ENCODE measurements at places on chromosomes 11 and 22. TPM values are rescaled to one million over a fixed set of nuclear protein-coding genes. Genes with fewer than 3 reads are reported as not detected.

DNA sequence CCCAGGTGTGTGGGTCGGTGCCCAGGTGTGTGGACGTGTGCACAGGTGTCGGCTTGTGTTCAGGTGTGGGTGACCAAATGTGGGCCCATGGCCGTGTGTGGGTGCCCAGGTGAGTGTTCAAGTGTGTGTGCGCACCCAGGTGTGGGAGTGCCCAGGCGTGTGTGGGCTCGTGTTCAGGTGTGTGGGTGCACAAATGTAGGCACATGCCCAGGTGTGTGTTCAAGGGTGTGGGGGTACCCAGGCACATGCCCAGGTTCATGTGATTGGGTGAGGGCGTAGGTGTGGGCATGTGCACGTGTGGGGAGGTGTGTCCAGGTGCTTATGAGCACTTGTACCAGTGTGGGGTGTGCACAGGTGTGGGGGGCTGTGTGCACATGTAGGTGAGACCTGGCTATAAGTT lies 42.8 kb downstream of the MOB2 start:
- no peak for DNase-seq

DNA sequence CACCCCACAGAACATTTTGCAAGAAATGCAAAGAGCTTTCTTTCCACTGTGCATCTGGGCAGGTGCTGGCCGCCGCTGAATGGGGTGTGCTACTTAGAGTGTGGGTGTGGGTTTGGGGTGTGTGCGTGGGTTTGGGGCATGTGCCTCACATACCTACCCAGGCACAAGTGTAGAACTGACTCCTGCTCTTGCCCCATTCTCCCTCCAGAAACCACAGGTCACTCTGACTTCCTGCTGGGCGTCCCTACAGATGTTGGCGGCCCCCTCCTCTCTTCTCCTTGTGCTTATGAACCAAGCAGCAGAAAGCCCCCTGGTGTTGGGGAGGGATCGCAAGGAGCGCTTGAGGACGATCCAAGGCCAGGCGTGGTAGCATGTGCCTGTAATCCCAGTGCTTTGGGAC lies 63.9 kb downstream of the GRIK4 start:
- no peak for DNase-seq

Gene OR52K1
- total RNA-seq, result not detected

Gene ME3
- total RNA-seq, result not detected

Gene PATE2
- total RNA-seq, result 0.53 TPM

GRCh38 chr11:113484223-113484622 lies 9.0 kb upstream of the DRD2 start:
- DNase-seq, result no peak

GRCh38 chr11:102564110-102564509 lies 33.6 kb upstream of the MMP7 start:
- no peak for DNase-seq

- peak; percentile 32 for DNase-seq
These were observed 24.9 kb upstream of the SHISAL1 start for GRCh38 chr22:44337678-44338004.

Gene CCDC188
- not detected for total RNA-seq

DNA sequence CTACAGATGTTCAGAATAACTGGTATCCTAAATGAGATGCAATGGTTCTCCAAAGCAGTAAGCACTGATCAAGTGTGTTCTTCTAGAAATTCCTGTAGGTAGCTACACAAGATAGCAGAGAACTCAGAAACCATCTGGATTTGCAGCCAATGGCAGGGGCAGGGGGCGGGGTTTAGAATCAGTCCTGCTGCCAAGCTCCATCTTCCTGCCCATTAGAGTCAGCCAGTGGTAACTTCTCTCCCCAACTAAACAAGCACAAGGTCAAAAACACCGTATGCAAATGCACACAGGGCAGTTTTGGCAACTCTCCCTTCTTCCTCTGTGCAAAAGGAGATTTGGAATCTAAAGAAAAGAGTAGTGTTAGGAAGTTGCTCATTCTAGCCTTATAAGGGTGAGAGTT lies 237.5 kb upstream of the CCDC90B start:
- no peak for DNase-seq

GRCh38 chr11:71080239-71081097 lies 171.9 kb downstream of the SHANK2 start:
- DNase-seq, result peak; percentile 97
